Activated naive CD8-positive, alpha-beta T cell treated with anti-CD3 and anti-CD28 coated beads, Interleukin-2, amount 50 U/mL, for 24 hours (primary cell): ENCODE measurements at places on chromosomes 4 and X.

- DNase-seq = peak; percentile 57
Observed at GRCh38 chr4:139665690-139666529, at the start of gene MGST2. Gene MGST2 (plus strand): TSS chr4:139665819. CDS start chr4:139666020, 201 bp downstream.

- DNase-seq = no peak
Observed at GRCh38 chr4:125639182-125639621, 324.4 kb downstream of the FAT4 start.

- DNase-seq = no peak
Observed at GRCh38 chrX:135315864-135316263, 6.6 kb downstream of the ETDC start.

DNA sequence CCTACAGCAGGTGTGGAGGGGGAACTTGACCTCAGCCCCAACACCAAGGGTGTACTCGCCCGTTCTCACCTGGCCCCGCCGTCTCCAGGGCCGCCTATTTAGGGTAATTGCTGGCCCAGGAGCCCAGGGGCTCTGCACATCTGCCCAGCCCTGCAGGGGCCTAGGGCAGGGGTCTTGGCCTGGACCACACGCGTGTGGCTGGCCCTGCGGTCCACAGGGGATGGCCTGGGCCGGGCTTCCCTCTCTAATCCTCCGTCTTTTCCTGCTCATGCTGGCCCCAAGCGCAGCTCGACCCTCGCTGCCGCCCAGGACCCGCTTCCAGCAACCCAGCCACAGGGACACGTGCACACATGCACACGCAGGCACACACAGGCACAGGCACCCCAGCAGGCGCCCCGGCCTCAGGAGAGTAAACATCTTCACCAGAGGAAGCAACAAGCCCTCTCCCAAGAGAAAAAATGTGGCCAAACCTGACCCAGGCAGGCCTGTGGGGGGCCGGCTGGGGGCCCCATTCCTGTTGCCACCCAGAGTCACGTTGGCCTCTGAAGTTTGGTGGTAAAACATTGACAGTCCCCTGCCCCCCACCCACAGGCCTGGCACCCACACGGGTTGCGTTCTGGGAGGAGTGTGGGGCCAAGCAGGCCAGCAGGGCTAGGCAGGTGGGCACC lies 24.6 kb upstream of the FGFR3 start:
- DNase-seq = no peak

GRCh38 chrX:34559325-34559724 lies 97.8 kb downstream of the TMEM47 start:
- no peak for DNase-seq

DNA sequence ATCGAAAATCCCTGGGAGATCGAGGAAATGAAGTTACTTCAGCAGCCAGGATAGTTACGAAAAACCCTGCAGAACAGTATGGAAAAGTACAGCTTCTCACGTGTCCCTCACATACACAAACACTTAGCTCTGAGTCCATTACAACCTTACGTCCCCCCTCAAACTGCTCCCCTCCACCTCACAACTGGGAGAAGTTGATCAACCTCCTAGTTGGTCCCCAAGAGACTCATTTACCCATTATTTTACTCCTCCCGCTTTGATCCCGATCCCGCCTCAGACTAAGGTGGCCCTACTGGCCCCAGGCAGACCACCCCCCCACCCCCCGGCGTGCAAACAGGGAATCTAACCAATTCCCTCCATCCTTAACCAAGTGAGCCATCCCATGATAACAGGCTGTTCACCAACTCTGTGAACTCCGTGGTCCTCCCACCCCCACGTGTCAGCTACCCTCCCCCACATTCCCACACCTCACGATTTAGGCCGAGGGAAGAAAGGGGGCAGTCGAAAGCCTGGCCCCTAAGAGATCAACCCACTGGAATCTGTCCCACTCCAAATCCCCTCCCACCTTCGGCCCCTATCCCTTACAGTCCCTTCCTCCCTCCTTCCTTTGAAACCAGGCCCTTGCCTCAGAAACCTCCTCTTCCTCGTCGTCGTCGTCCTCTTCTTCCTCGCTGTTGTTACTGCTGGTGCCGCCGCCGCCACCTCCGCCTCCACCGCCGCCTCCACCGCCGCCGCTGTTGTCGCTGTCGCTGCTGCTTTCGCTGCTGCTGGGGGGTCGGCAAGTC lies 755 bp downstream of the ANKRD17 start:
- peak; percentile 12 for DNase-seq

DNA sequence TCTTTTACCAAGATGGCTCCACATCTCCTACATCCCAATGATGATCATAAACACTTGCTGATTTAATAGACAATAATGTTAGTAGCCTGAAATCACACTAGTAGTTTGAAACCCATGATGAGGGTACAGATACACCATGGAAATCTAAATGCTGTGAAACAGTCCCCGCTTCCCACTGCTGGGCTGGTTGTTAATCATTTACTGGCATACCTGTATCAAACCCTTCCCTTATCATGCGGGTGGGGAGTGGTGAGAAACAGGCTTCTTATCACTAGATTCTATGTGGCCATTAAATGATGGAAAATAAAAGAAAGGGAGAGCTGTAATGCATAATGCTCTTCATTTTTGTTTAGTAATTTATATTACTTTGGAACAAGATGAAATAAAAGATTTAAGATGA lies 21.9 kb downstream of the MAOA start:
- DNase-seq = no peak

DNA sequence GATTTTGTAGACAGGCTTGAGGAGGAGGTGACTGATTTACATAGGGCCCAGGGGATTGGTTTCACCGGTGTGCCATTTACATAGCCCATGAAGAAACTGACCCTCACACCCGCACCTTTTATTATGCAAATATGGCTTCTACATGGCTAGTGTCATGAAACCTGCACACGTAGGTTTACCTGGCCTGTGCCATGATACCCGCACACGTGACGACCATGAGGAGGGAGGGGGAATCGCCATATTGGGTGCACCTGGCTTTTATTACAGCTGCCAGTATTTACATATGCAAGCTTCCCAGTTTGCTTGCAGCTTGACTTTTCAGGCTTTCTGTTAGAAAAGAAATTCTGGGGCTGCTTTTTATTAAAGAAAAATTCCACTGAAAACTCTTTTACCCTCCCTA lies 359.7 kb downstream of the ADAM29 start:
- no peak for DNase-seq

DNA sequence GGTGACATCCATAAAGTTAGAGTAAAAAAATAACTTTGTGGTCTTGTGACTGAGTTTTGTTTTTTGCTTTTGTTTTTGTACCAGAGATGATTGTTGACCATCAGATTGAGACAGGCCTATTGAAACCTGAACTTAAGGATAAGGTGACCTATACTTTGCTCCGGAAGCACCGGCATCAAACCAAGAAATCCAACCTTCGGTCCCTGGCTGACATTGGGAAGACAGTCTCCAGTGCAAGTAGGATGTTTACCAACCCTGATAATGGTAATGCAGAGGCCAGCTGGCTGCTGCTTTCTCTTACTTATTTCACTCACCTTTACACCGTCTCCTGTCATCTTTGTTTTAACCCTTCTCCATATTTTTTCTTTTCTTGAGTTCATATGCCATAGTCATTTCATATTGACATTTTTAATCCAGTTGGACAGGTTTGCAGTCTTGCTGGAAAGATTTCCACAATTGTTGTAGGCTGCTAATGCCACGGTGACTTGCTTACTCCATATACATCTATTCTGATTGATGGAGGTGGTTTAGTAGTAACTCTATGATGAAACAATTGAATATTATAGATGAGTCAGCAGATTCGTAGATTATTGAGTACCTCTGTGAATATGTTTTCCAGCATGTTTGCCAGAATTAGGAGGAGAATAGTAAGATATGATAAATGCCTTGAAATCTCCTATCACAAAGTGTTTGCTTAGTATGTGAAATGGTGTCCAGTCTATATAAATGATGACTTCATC lies 18.3 kb downstream of the SLC4A4 start:
- DNase-seq = no peak

GRCh38 chrX:139008185-139008584 lies 296.7 kb upstream of the FGF13 start:
- no peak for DNase-seq

- DNase-seq = no peak
Observed at GRCh38 chrX:29762006-29762405, 453.4 kb upstream of the MAGEB2 start.

DNA sequence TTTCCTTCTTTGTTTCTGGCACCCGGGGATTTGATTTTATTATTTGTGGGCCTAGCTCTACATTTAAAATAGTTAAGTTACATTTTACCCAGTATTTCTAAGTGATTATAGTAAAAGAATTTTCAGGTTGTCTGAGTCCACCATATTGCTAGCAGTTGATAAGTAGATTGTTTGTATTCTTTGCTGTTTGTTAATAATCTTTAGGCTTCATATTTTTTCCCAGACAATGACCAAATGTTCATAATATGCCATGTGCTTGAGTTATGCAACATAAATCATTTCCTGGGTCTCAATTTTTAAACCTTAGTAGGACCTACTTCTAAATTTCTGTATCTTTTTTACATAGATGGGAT lies 127.3 kb downstream of the PHKA2 start:
- no peak for DNase-seq

DNA sequence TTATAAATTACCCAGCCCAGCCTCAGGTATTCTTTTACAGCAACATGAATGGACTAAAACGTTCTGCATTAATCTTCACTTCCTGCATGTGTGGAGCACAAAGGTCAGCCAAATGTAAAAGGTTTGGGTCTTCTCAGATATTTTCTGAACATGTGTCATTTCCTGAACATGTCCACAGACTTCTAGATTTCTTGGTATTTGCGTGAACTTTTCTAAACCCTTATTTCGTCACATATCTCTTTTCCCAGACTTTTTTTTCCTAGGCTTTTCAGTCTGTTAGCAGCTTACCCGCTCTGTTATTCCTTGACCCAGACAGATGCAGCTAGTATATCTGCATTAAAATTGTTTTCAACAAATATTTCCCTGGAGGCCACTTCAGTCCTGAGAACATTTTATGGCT lies 57.3 kb upstream of the USP51 start:
- DNase-seq = no peak

DNA sequence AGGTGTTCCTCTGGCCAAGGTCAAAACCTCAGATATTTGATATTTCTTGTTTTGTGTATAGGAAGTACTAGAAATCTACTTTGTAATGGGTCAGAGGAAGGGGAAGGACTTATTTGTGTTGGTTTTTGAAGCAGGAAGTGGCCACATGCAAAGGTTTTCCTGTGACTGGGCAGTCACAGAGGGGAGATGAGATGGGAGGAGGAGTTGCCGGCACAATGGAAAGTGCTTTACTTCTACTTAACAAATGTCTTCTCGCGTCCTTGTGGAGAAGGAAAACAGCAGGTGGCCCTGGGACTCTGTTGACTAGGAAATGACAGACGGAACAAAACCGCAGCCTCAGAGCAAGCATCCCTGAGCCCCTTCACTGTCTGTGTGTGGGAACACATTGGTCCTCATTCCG lies 46.6 kb downstream of the SHROOM2 start:
- DNase-seq = no peak

GRCh38 chr4:723751-724530 lies 18.3 kb downstream of the PCGF3 start:
- DNase-seq = no peak

GRCh38 chr4:86015412-86016350 lies 344.2 kb downstream of the MAPK10 start:
- no peak for DNase-seq

- DNase-seq = no peak
Observed at GRCh38 chr4:138643827-138644226, 371.8 kb upstream of the NOCT start.

- DNase-seq = no peak
Observed at GRCh38 chr4:26447378-26447777, 42.9 kb downstream of the CCKAR start.

DNA sequence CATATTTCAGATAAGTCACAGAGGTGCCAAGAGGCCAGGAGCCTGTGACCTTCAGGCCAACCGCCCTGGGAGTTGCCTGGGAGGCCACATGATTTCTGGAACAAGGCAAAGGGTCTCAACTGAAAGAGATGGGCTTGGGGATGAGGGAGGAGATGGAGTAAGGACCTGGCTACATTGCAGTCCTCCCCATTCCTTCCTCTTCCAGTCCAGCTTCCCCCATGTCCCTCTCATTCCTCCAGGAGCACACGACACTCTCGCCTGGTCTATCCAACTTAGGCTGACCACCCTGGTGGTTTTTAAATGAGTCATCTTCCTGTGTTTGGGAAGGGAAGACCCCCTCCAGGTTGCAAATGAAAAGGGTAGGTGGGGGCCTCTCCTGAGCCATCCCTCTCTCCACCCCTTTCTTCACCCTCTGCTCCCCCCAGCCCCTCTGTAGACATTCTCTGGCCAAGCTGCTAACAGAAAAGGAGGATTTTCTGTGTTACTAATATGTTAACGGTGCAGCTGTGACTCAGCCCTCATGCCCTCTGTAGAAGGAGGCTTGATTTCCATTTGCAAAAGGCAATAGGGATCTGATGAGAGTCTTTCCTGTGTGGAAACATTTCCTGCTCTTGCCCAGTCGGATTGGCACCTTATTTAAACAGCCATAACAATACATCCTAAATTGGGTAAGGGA lies 79.2 kb downstream of the RTL5 start:
- no peak for DNase-seq

GRCh38 chr4:154582723-154583122 lies 7.8 kb downstream of the FGA start:
- DNase-seq = no peak

DNA sequence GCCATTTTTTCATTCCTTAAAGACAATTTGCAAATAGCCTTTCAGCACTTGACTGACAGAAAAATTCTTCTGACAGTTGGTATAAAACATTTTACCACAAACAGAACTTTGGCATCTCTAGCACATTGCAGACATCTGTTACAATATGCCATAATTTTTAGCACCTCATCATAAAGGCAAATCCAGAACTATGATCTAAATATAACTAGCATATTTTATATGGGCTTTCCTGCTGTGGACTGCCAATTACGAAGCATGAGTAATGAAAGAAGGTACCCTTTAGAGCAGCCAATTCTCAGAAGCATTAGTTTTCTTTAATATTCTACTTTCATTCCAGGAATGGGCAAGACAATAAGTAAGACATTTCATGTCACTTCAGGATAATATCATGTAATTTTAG lies 647.4 kb upstream of the GALNT7 start:
- no peak for DNase-seq

DNA sequence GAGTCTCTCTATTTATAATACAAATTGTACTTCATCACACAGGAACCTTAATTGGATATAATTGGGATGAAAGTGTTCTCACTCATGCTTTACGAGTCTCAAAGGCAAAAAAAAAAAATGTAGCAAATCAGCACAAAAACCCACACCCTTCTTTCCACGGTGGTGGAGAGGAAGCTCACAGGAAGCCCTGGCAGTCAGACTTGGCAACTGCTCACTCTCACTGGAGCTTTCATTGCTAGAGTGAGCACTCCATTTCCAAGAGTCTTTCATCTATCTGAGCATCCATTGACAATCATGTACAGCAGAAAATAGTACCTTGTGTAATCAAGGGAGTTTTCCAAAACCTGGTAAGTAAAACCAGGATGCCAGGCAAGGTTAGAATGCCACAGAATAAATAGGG lies 2159.4 kb upstream of the AGA start:
- DNase-seq = no peak

GRCh38 chr4:6152869-6153705 lies 47.3 kb downstream of the JAKMIP1 start:
- DNase-seq = no peak

GRCh38 chr4:182385897-182386296 lies 142.7 kb downstream of the TENM3 start:
- DNase-seq = no peak
